ENCODE measurements at places on chromosomes 2 and 18. TPM values are rescaled to one million over a fixed set of nuclear protein-coding genes. Genes with fewer than 3 reads are reported as not detected.

The UPP2 gene
- not detected for total RNA-seq

The RMC1 gene
- total RNA-seq, result 11.7 TPM

The REG3G gene
- not detected for total RNA-seq

DNA sequence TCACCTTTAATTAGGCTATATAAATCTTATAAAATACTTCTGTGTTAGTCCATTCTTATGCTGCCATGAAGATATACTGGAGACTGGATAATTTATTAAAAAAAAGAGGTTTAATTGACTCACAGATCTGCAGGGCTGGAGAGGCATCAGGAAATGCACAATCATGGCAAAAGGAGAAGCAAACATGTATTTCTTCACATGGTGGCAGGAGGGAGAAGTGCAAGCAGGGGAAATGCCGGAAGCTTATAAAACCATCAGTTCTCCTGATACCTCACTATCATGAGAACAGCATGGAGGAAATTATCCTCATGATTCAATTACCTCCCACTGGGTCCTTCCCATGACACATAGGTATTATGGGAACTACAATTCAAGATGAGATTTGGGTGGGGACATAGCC lies 504.4 kb downstream of the RIT2 start:
- no peak overlapping the region for H3K27ac ChIP-seq
- H3K27me3 ChIP-seq, result no peaks in the 10 kb centered on the region
- DNase-seq, result no peak
- H3K36me3 ChIP-seq, result no peaks in the 10 kb centered on the region

- no peak overlapping the region for H3K27ac ChIP-seq
- no peak overlapping the region for H3K4me3 ChIP-seq
Measured at GRCh38 chr2:205865056-205865455, 182.8 kb downstream of the NRP2 start.
